CD8-positive, alpha-beta memory T cell (primary cell): ENCODE measurements at places on chromosomes 11 and 22.

GRCh38 chr11:71568704-71569349 lies 3.5 kb downstream of the KRTAP5-10 start:
- no peak for DNase-seq
- H3K36me3 ChIP-seq: no peaks in the 10 kb centered on the region
- no peaks in the 10 kb centered on the region for H3K4me1 ChIP-seq
- H3K27ac ChIP-seq: no peak overlapping the region

- no peak overlapping the region for H3K27ac ChIP-seq
- no peaks in the 10 kb centered on the region for H3K27me3 ChIP-seq
- no peaks in the 10 kb centered on the region for H3K4me1 ChIP-seq
Measured at GRCh38 chr11:36583667-36584066, 10.6 kb upstream of the IFTAP start.

- no peak for DNase-seq
- H3K4me3 ChIP-seq: no peak overlapping the region
- H3K27me3 ChIP-seq: no peaks in the 10 kb centered on the region
- no peak overlapping the region for H3K27ac ChIP-seq
- peaks cover 6% of the 10 kb centered on the region for H3K4me1 ChIP-seq
Measured at GRCh38 chr22:37177221-37177620, 10.8 kb downstream of the C1QTNF6 start.

GRCh38 chr22:34878171-34878570 lies 187.8 kb upstream of the ISX start:
- no peaks in the 10 kb centered on the region for H3K27me3 ChIP-seq
- no peaks in the 10 kb centered on the region for H3K4me1 ChIP-seq
- no peak overlapping the region for H3K4me3 ChIP-seq
- no peak for DNase-seq
- H3K27ac ChIP-seq: no peak overlapping the region

GRCh38 chr22:49328630-49329405 lies 498.9 kb downstream of the BRD1 start:
- no peak for DNase-seq
- no peak overlapping the region for H3K4me3 ChIP-seq
- H3K4me1 ChIP-seq: no peaks in the 10 kb centered on the region
- H3K27me3 ChIP-seq: no peaks in the 10 kb centered on the region
- H3K27ac ChIP-seq: no peak overlapping the region

GRCh38 chr11:59501931-59502330 lies 1.4 kb upstream of the OR4D11 start:
- H3K4me3 ChIP-seq: no peak overlapping the region
- H3K4me1 ChIP-seq: no peaks in the 10 kb centered on the region
- no peak for DNase-seq
- H3K27ac ChIP-seq: no peak overlapping the region

- H3K4me1 ChIP-seq: no peaks in the 10 kb centered on the region
- H3K36me3 ChIP-seq: no peaks in the 10 kb centered on the region
- H3K27me3 ChIP-seq: no peaks in the 10 kb centered on the region
- no peak for DNase-seq
- H3K4me3 ChIP-seq: no peak overlapping the region
- H3K27ac ChIP-seq: no peak overlapping the region
Measured at GRCh38 chr11:34890089-34890488, 26.1 kb downstream of the APIP start.
